ENCODE measurements at places on chromosomes 5 and 9. TPM values are rescaled to one million over a fixed set of nuclear protein-coding genes. Genes with fewer than 3 reads are reported as not detected.

Gene IL31RA
- 2.2 TPM for total RNA-seq

Gene GPR150
- total RNA-seq = not detected

DNA sequence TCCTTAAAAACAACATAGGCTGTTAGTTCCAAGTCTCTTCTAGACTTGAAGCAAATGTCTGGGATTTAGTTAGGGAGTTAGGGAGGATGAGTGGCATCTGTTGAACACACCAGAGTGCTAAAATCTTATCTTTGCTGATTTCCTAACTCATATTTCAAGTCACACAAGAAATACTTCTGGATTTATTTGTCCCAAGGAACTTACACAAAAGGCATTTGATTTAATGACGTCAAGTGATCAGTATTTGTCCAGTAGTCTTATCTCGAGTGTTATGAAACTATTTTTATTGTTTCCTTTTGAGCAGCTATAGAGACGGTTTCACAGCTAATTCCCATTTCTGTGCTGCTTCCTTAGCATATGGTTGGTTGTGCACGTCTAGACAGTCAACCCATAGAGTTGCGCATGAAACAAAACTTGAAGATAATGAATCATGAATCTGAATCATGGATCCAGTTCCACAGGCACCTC lies 140.5 kb upstream of the TUT7 start:
- peak; percentile 65 for DNase-seq

- no peak for DNase-seq
Observed at GRCh38 chr5:1548702-1549474, 25.1 kb upstream of the LPCAT1 start.

DNA sequence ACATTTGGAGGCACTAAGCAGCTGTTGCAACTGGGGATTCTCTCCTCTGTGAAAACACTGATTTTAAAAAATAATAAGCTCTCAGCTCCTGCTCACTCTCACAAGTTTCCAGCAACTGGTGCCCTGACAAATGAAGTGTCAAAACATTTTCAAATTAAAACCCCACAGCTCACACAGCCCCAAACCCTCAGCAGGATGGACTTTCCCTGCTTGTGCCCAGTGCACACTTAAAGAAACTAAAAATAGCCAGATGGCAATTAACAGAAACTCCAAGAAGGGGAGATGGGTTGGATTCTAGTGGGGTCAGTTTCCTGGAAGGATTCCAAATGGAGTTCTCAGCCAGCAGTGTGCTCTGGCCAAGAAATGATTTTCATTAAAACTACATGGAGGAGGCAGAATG lies 163.0 kb upstream of the PUM3 start:
- no peak for DNase-seq

DNA sequence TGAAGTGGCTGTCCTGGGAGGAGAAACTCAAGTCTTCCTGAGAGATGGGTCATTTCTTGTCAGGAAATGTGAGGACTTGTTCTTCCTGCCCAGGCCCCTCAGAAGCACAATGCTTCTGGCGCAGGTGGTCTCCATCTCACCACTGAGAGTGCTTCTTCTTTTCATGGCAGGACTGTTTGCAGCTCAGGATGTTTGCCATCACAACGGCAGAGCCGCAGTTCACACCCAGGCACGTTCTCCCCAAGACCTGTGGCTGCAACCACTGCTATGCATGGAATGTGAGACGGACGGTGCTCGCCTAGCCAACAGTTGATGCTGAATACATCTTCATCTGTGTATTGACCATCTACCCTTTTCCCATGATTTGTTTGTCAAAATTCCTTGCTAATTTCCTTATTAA lies 216.3 kb downstream of the GADD45G start:
- DNase-seq = peak; percentile 31

- no peak for DNase-seq
Observed at GRCh38 chr5:151173711-151174611, 16.4 kb upstream of the ANXA6 start.

DNA sequence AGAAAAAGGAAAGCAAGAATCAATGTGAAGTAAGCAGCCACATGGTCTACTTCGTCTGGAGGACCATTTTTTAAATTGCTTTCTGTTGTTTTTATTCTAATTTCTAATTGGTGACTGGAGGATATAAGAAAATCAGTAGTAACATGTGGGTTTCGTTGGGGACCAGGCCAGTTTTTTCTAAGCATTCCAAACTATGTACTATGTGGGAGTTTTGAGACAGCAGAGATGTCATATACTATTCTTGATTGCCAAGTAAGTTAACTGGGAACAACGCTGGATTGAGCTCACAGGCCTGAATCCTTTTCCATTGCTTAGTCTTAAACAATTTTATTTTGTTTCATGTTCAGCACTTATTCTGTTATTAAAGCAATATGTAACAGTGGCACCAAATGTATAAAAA lies 225.7 kb downstream of the TMEM167A start:
- DNase-seq = no peak

- DNase-seq = no peak
Observed at GRCh38 chr5:150014456-150014855, 13.9 kb downstream of the HMGXB3 start.

DNA sequence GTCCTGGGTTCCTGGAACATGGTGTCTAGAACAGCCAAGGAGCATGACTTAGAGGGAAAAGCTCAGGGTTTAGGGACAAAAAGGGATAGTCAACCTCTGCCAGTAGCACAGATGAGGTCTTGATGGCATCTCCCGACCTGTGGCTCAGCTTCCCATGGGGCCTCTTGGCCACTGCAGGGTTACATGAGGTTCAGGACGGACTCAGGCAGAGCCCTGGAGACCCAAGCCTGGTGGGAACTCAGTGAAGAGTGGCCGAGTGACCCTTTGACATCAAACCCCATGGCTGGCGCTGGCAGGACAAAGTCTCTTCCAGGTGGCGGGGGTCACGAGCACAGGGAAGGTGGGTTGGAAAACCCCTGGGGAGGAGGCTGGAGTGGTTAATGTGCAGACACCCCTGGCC lies 57.8 kb downstream of the MTRR start:
- no peak for DNase-seq

DNA sequence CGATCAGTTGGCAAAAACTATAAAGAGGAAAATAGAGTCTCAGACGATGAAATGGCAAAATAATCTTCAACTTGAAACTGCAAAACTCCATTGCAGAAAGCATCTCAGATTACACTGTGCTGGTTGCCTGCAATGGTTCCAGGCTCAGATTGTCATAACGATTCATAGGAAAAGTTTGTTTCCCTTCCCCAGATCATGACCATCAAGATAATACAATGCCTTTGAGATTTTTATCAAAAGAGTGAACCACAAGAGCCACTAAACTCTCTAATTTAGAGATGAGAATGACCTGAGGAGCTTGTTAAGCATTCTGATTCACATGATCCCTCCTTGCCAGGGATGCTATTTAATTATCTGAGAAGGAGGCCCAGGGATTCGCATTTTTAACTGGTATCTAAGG lies 52.6 kb upstream of the ITGA1 start:
- DNase-seq = no peak

- DNase-seq = no peak
Observed at GRCh38 chr9:135879619-135880018, 27.7 kb downstream of the CAMSAP1 start.

DNA sequence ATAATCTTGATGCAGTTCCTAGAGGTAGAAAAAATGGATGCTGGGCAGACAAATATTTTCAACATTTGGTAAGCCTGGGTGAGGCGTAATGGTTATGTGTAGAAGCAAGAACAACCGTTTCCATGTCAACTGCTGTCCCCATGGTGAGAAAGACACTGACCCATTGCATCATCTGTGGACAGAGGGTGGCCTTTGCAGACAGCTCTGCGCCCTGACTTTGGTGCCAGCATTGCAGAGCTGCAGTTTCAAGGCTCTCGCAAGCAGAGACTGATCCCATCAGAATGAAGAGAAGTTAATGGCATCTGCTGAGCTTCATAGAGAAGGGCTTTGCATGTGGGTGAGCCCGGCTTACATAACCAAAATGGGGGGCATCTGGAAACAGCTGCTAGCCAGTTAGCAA lies 179.0 kb upstream of the ADRA1B start:
- DNase-seq = no peak

DNA sequence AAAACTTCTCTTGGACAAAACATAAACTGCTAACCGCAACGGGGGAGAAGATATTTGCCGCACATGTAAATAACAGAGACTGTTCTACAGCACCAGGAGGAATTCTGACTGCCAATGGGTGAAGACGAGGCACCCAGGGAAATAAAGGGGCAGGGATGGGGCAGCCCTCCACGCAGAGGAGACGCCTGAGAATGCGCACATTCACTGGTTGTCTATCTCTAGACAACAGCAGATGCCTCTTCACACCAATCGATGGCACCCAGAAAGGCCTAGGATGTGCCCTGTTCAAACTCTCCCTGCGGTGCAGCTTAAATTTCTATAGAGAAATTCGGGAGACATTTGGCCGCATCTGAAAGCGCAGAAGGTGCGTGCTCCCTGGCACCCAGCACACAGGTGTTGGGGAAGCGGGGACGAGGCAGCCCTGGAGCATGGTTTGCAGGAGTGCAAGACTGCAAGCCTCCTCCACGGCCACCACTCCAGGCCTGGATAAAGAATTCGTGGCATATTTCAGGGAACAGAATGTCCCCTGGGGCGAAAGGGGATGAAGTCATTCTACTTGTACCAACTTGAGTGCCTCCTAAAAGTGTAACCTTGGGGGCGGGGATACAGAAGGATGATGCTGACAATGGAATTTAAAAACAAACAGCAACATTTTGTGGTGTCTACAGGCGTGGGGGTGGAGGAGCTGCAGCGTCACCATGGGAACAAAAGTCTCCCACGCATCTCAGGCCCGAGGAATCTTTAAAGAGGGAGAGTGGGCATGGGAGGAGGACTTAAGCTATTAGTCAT lies 6.3 kb upstream of the IRX2 start:
- DNase-seq = peak; percentile 99

- no peak for DNase-seq
Observed at GRCh38 chr5:154780128-154780527, 25.0 kb downstream of the LARP1 start.

DNA sequence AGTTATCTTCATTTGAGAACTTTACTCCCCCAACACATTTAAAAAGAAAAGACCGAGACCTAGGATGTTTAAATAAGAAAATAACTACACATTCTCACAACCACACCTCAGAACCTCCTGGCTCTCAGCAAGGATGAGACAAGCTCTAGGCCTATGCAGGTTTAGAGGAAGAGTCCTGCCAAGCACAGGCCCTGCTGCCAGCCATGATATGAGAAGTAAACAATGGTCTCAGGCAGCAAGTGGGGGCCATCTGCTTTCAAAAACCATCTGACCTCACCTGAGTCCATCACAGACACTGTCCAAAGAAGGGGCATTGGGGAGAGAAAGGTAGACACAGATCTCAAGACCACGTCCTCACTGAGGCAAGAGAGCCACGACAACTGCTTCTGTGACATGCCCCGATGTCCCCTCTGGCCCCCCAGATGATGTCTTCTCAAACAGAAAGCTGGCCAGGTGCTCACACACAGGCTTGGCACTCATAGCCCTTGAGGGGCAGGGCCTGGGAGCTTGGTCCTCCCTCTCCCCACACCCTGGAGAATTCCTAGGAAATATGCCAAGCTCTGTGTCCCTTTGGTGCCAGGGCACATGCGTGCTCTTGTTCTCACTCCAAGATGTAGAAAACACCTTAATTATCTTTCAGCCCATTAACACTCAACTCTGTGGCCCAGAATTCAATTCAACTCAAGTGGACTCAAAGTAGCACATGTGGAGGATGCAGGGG lies 150.4 kb downstream of the FSTL4 start:
- no peak for DNase-seq

DNA sequence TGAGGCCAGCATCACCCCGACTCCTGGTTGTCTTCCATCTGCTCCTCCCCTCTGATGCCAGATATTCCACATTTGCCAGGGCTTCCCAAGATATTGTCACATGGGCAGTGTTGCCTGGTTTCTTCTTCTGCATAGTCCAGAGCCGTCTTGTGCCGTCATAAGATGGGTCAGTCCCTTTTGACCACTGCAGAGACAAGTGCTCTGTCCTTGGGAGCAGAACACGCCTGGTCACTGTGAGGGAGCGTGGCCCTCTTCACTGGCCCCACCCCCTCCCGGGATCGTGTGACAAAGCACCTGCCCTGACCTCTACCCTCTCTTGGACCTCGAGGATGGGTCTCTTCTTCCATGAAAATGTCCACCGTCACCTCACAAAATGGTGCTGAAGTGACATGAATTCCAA lies 41.6 kb downstream of the UBE2QL1 start:
- no peak for DNase-seq

- peak; percentile 3 for DNase-seq
Observed at GRCh38 chr9:122453677-122454135, 24.0 kb downstream of the OR1J1 start.

DNA sequence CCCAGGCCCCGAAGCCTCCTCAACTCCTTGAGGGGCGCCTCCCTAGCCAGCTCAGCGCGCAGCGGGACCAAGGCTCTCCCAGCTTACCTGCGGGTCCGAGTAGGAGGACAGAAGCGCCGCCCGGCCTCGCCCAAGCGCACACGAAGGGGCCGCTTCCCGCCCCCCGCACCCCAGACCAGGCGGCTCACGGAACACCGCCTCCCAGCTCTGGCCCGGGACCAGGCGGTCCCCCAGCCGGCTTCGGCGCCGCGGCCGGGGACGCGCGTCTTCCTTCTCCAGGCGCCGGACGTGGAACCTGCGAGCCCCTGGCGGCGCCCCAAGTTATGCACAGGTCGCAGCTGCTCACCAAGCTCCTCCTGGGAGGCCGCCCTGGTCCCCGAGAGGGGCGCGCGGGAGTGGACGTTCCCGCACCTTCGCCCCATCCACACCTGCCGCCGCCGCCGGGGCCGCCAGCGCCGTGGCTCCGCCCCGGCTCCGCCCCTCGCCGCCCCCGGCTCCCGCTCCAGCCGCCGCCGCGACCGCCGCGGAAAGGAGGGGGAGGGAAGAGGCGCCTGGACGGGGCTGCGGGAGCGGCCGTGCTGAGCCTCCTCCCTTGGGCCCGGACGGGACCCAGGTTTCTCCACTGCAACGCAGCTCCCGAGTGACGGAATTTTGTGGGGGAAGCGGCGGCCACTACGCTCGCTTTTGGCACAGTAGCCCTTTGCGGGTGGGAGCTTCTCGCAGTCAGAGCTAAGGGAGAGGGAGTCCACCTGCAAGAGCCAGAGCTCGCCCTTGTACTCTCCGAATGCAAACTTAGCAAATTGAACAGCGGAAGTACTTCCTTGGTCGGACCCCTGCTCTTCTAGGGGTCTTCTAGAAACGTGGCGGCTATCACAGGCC lies 77.5 kb upstream of the IFNE start:
- peak; percentile 85 for DNase-seq

Data from mammary epithelial cell (primary cell).